ENCODE measurements at places on chromosomes 7 and 10.

DNA sequence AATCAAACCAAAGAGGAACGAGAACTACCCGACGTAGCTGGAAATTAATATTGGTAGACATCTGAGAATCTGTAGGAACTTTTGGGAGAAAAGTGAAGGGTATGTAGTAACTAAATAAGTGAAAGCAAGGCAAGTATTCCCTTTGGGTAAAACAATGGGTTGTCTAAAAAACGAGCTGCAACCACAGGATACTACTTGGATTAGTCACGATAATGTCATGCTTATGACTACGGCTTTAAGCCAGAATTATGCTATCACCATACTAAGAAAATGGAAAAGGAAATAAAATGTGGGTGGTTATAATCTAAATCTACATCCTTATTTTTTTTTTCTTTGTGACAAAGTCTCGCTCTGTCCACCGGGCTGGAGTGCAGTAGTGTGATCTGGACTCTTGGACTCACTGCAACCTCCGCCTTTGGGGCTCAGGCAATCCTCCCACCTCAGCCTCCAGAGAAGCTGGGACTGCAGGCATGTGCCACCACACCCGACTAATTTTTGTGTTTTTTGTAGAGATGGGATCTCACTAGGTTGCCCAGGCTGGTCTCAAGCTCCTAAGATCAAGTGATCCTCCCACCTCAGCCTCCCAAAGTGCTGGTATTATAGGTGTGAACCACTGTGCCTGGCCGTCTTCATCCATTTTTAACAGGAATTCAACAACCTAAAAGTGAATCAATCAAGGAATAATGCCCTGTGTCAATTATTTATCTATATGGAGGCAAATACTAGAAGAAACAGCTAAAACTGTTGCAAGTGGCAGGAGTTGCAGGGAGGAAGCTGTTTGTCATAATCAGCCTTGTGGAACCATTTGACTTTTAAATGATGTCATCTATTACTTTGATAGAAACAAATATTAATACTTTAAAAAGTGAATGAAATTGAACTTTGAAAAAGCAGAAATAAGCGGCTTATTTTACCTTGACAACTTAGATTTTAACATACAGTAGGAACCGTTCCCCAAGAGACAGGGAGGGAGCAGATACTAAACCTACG lies 189.3 kb downstream of the PRPF18 start:
- DNase-seq, result no peak

- DNase-seq, result no peak
Measured at GRCh38 chr10:52276986-52277385, 37.1 kb upstream of the DKK1 start.

GRCh38 chr10:70509757-70510147 lies 31.2 kb downstream of the PALD1 start:
- no peak for DNase-seq

DNA sequence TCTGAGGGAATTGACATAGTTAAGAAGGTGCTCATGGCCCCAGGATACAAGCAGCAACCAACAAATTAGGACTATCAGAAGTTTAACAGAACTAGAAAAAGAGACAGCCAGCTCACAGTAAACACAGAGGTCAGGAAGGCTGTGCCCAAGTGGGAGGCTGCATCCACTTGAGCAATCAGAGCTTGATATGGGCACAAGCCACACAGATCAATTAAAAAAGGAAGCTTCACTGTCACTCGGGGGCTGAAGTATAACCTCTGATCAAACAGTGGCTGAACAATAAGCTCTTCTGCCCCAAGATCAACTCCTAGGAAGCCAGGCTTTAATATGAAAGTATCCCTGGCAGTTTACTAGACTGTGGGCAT lies 40.0 kb downstream of the ZNF438 start:
- no peak for DNase-seq

- no peak for DNase-seq
Measured at GRCh38 chr10:29202386-29202940, 86.4 kb upstream of the LYZL1 start.

- DNase-seq, result no peak
Measured at GRCh38 chr10:112296908-112297331, 13.7 kb downstream of the TECTB start.

DNA sequence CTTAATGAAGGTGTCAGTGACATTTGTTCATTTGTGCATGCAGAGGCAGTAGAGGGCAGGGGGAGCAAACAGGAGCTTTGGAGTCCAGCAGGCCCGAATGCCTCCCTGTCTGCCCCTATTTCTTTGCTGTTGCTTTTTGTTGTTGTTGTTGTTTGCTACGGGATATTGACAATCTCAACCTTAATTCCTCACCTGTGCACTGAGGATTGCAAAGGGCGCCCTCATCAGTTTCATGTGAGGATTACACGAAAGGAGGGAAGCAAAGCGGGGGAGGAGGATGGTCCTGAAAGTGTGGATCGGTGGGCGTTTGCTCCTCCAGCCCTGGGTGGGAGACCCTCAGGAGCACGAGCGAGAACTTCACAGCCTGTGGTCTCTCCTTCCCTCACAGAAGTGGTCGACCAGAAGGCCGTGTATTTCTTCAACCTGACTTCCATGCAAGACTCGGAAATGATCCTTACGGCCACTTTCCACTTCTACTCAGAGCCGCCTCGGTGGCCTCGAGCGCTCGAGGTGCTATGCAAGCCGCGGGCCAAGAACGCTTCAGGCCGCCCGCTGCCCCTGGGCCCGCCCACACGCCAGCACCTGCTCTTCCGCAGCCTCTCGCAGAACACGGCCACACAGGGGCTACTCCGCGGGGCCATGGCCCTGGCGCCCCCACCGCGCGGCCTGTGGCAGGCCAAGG lies 9.6 kb downstream of the GDF10 start:
- DNase-seq, result no peak

- DNase-seq, result no peak
Measured at GRCh38 chr7:100854146-100854895, 1.8 kb downstream of the SLC12A9 start.

- DNase-seq, result peak; percentile 19
Measured at GRCh38 chr7:13414661-13415107, 574.8 kb downstream of the ETV1 start.

GRCh38 chr10:103911021-103911459 lies 6.9 kb downstream of the STN1 start:
- DNase-seq, result no peak

- no peak for DNase-seq
Measured at GRCh38 chr10:100775386-100775785, 30.0 kb downstream of the PAX2 start.

DNA sequence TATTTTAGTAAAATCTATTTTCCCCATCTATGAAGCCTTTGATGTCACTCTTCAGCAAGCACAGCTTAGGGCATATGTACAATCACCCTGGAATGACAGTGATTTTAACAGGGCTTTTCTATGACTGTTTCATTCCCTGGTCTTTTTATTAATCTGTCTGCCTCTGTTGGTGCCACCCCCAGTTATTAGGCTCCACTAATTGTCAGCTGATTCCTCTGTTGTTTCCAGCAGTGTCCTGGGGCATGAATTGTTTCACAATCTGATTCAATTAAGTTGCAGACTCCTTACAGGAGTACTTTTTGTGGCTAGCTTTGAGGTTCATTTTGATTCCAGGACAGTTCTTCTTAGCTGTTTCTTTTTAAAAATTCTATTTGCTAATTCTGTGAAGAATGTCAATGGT lies 38.6 kb downstream of the MYO3A start:
- no peak for DNase-seq

GRCh38 chr10:28312572-28312971 lies 9.7 kb upstream of the MPP7 start:
- no peak for DNase-seq

DNA sequence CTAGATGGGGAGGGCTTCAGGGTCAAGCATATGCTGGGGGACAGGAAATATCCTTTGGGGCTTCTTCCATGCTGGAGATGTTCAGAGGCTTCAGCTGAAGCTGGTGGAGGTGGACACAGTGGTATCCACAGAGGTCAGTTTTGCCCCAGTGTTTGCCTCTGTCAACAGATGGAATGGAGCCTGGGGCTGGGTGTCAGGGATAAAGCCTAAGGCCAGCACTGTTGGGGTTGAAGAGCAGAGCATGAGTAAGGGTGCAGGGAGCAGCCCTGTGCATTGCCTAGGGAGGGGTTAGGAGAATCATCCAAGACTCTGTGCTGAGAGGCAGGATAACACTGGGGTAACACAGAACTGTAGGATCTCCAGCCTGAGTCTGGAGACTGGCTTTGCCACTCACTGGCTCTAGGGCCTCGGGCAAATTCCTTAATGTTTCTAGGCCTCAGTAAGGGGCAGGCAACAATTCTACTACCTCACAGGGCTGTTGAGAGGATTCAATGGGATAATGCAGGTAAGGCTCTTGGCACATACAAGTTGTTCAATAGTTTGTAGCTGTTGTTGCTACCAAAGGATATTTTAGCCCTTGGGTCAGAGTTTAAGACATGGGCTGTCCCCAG lies 21.8 kb upstream of the MYL7 start:
- no peak for DNase-seq

DNA sequence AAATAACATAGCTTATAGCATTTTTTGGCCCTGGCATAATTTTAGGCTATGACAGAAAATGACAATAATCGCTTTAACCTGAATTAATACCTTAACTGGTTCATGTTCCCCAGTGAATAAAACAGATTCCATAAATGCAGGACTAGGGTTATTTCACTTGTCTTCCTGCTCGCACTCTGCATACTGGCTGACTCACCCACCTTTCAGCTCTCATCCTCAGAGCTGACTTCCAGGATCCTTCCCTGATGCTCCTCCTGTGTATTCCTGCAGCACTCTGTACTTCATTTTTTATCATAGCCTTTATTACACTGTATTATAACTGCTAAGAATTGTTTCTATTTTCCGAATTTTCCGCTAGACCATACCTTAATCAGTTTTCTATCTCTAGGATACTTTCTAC lies 123.7 kb downstream of the AVL9 start:
- DNase-seq, result no peak

DNA sequence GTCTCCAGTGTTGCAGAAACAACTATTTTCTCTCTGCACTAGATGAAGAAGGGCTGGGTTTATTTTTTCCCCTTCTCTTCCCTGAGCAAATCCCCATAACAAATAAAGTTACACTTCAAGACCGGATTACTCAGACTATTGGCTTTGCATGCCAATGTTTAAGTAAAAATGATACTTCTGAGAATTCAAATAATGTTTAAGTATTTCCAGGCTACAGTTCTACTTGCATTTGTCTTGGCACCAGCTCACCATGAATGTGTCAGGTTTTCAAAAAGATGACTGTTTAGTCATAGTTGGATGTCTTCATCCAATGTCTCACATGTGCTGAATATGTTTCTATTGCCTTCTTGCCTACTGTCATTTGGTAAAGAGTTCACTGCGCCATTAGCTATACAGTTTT lies 912.6 kb downstream of the GATA3 start:
- DNase-seq, result no peak

- DNase-seq, result no peak
Measured at GRCh38 chr10:43220657-43221418, 46.0 kb downstream of the RASGEF1A start.

Measured in Calu3 (cell line).